ENCODE measurements at places on chromosomes 5 and 9.

DNA sequence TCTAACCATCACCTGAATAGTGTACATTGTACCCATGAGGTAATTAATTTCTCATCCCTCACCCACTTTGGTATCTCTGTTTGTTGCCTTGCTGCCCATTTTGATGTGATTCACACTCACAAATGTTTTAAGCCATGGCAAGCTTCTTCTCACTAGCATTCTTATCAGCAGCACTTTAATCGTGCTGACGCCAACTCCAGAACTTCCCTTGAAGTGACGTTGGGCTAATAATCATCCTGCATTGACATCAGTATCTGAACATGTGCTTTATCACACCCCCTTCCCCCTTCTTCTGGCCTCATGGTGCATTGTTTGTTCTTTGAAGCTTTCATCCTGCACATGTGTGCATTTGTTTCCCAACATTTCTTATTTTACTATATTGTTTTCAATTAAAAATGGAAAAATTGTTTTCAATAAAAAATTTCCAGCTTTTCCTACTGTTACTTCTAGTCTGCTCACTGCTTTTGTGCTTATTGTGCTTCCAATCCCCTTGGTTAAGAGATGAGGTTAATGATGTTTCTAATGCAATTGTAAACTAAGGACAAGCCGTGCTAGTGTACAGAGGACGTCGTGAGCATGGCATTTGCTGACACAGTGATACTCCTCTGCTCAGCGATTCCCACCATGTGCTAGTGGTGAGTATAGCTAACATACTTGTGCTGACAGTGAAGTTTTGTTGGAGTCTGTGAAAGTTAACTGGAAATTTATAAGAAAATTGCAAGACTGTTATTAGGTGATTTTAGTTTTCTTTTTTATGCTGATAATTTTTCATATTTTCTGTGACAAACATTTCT lies 238.5 kb downstream of the KDM4C start:
- no peak for DNase-seq

DNA sequence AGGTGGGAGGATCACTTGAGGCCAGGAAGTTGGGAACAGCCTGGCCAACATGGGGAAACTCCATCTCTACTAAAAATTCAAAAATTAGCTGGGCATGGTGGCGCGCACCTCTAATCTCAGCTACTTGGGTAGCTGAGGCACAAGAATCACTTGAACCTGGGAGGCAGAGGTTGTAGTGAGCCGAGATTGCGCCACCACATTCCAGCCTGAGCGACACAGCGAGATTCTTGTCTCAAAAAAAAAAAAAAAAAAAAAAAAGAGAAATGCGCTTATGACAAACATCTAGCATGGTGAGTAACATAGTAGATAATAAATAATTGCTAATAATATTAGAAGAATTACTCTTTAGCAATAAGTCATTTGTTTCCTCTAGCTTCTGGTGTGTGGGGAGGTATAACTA lies 25.9 kb downstream of the RUSC2 start:
- DNase-seq = no peak

DNA sequence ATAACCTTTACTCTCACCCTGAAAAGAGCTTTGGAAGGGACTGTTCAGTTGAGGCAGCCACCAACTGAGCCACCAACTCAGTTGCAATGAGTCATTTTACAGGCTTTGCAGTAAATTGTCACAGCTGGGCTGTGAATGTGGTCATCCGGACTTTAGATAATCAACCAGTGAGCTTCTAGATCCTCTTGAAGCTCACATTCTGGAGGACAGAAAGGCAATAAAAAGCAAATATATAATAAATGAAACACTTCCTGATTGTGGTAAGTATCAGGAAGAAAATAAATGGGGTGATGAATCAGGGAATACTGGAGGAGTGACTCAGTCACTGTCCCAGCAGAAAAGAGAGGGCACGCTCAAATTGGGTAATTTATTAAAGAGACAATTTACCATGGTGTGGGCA lies 13.2 kb upstream of the C5orf58 start:
- no peak for DNase-seq

- DNase-seq = no peak
Measured at GRCh38 chr5:42991404-42992087, 48.6 kb downstream of the ANXA2R start.

DNA sequence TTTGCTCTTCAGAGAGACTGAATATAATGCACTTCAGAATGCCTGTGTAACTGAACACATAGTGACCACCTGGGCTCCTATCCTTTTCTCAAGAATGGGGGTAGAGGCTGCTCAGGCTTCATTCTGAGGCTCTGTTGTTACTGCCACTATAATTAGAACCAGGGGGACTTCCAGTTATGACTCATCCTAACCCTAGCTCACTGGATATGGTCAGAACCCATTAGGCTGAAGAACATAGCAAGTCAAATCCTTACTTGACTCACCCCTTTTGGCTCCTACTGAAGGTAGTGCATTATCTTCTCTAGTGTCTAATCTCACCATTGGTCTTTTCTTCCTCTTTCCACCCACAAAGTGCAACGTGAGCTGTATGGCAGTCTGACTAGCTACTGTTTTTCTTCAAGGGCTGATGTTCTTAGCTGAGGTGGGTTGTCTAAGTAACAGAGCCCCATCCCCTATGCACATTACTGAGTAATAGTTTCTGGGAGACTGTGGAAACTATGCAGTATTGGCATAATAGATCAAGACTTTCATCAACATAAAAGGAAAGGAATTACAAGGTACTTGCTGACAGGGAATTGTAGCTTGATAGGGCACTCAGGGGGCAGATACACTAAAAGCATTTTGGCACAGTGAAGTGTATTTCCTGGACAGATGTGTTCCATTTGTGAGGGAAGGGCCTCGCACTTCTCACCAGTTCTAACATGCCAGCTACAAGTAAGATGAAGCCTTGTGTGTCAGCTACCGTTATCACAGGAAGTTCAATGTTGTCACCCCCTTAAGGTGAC lies 431.0 kb upstream of the MEF2C start:
- DNase-seq = no peak

DNA sequence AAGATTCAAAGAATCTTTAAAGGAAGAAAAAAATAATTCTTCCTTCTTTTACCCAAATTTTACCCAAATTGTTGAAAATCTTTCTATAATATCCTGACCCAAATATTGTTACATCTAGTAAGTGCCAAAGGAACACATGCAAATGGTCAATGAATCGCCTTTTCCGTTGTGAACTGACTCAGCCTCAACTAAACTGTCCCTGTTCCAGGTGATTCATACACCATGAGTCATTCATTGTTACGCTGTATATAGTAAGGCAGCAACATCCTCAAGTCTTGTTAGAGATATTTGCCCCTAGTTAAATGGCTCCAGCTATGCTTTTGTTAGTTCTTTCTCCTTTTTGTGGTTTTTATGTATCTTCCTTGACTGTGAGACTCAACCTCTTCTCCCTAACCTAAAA lies 9.7 kb downstream of the PTGER4 start:
- no peak for DNase-seq

DNA sequence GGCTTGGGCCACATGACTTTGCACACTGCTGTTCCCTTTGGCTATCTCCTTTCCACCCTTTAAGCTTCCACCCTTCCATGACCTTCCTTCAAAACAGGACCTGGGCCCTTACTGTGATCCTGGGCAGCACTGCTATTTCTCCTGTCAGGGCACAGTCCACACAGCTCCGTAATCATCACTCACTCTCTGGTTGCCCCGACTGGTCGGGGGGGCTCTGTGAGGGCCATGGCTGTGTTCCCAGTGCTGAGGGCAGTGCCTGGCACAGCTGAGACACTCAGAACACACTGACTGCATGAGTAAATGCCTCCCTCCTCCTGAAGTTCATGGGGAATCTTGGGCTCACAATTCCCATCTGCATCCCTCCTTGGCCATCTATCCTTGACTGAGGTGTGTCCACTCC lies 12.2 kb downstream of the TRAF1 start:
- DNase-seq = no peak

DNA sequence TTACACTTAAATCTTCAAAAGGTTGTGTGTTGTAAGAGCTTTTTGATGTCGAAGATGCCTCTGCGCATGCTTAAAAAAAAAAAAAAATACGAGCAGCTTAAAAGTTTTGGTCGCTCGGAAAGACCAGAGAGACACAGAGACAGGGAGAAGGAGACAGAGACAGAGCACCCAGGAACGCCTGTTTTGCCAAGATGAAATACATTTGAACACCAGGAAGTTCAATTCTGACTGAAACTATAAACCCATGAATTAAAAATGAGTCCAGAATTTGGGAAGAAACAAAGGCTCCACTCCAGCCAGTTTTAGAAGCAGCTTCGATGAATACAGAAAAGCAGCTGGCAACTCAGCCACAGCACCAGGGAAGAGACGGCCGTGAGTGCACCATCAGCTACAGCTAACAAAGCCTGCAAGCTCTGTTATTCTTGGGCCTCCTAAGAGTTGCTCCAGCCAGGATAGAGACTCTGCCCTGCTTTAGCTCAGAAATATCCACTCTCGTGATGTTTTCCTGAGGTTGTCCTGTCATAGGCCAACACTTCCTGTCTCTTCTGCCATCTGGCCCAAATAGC lies 2.5 kb upstream of the ZNF474 start:
- no peak for DNase-seq

GRCh38 chr5:126615286-126615685 lies 14.5 kb downstream of the PHAX start:
- no peak for DNase-seq

GRCh38 chr5:12183003-12183402 lies 278.8 kb upstream of the CTNND2 start:
- no peak for DNase-seq

All from activated naive CD4-positive, alpha-beta T cell (primary cell).